AG09309 (cell line): ENCODE measurements at places on chromosomes 3 and 15.
A peak's percentile ranks its signal among the peaks of the same experiment; 100 is the strongest.

DNA sequence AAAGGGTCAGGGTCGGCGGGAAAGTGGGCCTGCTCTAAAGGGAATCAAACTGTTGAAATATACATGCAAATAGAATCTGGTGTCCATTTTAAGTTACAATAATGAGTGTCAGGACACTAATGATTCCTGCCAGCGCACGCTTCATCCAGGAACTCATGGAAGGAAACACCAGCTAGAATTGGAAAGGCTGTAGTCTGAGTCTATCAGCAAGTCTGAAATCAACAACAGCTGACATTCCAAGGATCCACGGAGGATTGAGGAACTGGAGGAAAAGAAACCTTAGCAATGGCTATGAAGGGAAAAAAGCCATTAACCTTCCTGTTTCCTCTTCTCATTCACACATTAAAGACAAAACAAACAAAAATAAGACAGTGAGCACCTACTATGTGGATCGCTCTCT, 1063.1 kb downstream of the NTRK3 start:
- no peak for DNase-seq

GRCh38 chr3:113065336-113065735, 74.6 kb downstream of the GTPBP8 start:
- DNase-seq = no peak

DNA sequence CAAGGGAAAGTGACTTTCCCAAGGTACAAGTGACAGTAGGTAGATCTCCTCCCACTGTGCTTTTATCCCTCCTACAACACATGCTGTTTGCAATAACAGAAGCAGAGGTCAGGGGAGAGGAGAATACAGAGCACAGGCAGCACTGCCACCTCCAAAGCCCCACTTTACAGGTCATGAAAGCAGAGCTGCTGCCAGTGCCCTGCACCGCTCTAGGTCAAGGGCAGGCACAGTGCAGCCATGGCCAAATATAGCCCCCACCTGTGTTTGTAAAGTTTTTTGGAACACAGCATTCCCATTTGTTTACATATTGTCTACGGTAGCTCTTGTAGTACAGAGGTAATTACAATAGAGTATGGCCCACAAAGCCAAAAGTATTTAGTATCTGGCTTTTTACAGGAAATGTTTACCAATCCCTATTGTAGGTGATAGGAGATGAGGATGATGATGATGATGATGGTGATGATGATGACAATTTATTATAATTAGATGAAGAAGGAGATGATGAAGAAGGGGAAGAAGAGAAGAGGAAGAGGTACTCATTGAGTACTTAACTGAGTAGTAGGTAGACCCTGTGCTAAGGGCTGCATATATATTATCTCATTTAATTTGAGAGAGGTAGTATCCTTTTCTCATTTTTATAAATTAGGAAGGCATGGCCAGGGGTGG, 20.4 kb downstream of the HDC start:
- no peak for DNase-seq

- DNase-seq = no peak
These were observed 525.2 kb downstream of the OCA2 start for GRCh38 chr15:27573805-27574485.

DNA sequence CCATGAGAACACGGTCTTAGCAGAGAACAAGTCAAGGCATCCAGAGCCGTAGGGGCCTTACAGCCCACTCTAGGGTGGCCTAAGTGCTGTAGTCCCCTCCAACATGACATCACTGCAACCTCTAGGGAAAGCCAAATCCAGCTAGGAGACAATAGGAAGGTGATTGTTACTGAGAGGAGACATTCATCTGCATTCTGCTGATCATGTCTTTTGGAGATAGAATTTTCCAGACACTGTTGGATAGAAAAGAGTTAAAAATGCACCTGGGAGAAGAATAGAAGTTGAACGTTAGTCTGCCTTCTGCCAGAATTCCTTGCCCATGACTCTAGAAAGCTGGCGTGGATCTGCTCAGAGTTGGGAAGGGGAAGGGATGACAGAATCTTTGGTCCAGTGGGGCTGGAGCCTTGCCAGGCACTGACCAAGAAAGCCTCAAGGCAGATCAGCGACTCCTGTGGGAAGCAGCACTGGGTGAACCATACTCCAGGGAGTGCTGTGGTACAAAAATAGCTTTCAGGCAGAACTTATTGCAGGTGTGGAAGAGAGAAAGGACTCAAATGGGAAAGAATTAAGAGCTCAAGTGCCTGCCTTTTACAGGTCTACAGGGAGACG, 44.8 kb upstream of the RAF1 start:
- DNase-seq = peak; percentile 82

- peak; percentile 87 for DNase-seq
These were observed 65.6 kb upstream of the CTXND1 start for GRCh38 chr15:80317389-80318182.

GRCh38 chr3:5197470-5198312, 10.2 kb downstream of the EDEM1 start:
- DNase-seq = no peak

DNA sequence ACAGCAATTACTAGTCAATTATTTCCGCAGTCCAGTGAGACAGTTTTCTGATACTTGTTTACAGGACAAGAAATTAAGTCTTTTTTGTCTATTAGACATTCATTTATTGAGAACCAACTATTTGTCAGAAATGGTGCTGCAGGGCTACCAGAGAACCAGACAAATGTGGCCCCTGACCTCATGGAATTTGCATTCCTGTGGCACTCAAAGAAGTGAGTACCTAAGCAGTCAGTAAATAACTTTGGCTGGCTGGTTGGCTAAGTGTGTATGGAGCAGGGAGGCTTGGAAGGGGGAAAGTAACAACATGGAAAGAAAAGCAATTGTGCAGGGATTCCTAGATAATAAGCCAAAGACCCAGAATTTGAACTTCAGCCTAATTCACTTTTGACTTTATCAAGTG, 837.0 kb upstream of the CFAP20DC start:
- no peak for DNase-seq

DNA sequence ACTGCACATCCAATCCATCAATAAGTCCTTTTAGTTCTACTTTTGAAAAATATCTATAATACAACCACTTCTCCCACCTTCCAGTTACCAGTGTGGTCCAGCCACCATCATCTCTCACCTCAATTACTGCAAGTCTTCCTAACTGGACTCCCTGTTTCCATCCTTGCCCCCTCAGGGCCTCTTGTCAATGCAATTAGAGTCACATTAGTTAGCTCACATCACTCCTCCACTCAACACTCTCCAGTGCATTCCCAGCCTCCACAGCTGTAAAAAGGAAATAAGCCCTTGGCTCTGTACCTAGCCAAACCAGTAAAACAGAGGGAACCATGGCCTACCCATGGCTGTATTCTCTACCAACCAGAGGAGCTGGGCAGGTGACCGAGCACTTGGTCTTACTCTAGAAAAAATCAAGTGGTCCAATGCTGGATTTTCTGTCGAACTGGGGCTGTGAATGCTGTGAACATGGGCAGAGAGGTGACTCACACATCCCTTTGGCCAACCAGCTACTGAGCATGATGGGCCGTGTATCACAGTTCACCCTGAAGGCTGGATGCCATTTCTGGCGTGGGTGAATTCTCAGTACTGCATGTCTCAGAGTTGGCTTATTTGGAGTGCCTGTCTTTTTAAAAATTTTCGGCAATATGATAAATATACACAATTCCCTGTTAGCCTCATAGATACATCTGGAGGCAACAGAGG, 62.5 kb upstream of the C15orf61 start:
- no peak for DNase-seq
